Activated CD8-positive, alpha-beta memory T cell treated with anti-CD3 and anti-CD28 coated beads, Interleukin-2, amount 50 U/mL, for 48 hours (primary cell): ENCODE measurements at places on chromosomes 6 and 20.

GRCh38 chr6:42454428-42454791 lies 2.7 kb upstream of the TRERF1 start:
- DNase-seq, result no peak

DNA sequence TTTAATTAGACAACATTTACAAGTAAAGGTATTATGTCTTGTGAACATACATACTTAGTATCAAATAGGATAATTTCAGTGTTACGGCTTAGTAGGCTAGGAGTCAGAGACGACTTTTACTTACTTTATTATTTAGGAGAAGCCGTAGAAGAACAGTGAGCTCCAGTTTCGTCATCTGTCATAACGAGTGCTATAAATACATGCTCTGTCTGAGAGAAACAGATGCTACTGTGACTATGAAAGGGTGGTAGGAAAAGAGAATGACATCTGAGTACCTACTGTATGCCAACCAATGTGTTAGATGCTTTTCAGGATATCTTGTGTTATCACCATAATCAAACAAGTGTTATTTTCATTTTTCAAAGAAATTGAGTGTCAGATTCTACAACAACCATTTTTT lies 119.0 kb downstream of the EYA4 start:
- no peak for DNase-seq

DNA sequence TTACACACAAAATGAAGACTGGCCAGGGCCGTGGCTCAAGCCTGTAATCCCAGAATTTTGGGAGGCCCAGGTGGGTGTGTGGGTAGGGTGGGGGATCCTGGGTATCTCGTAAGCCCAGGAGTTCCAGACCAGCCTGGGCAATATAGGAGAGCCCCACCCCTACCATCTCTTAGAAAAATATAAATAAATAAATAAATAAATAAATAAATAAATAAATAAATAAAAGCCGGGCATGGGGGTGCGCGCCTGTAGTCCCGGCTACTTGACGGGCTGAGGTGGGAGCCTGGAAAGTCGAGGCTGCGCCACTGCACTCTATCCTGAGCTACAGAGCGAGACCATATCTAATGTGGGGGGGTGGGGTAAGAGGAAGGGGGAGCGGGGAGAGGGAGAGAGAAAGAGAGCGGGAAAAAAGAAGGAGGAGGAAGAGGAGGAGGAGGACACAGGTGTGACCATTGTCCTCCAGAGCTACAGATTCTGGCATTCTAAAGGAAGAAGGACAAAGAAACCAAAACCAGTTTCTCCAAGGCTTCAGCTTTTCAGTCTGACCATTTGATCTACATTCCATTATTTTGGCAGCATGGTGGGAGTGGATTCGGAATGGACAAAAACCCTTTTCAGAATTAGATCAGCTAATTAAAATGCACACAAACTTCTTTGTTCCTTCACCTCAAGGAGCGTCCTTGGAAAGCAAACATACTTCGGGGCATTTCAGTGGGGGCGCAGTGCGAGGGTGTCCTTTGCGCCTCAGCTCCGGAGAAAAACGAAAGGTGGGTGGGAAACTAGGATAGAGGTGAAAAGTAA lies 577 bp upstream of the C6orf141 start:
- no peak for DNase-seq

GRCh38 chr6:102023977-102024657 lies 630.6 kb downstream of the GRIK2 start:
- no peak for DNase-seq

GRCh38 chr6:2353412-2354137 lies 108.2 kb upstream of the GMDS start:
- DNase-seq, result peak; percentile 63

- DNase-seq, result no peak
These were observed 43.2 kb upstream of the CRISP1 start for GRCh38 chr6:49909563-49909962.

GRCh38 chr6:113331021-113331420 lies 526.1 kb upstream of the MARCKS start:
- no peak for DNase-seq

DNA sequence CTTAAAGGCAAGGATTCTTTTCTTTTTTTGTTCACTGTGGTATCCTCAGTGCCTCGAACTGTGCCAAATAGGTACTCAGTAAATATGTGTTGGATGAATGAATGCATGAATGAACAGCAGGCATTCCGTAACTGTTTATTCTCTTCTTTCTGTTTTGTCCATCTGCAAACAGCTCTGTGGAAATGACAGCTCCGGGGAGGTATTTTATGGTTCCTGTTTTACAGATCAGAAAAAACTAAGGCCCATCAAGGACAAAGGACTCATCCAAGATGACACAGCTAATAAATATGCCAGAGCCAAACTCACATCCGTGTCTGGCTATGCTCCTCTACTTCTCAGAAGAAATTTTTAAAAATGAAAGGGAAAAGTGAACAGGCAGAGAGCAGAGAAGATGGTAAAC lies 21.0 kb downstream of the JPH2 start:
- DNase-seq, result no peak

GRCh38 chr6:38269461-38270172 lies 370.1 kb downstream of the BTBD9 start:
- no peak for DNase-seq

GRCh38 chr6:87155842-87156815 lies 764 bp downstream of the ZNF292 start:
- DNase-seq, result peak; percentile 73

GRCh38 chr20:9499126-9499899 lies 15.1 kb upstream of the LAMP5 start:
- no peak for DNase-seq

- DNase-seq, result no peak
These were observed 113.6 kb upstream of the CCDC28A start for GRCh38 chr6:138659998-138660397.

DNA sequence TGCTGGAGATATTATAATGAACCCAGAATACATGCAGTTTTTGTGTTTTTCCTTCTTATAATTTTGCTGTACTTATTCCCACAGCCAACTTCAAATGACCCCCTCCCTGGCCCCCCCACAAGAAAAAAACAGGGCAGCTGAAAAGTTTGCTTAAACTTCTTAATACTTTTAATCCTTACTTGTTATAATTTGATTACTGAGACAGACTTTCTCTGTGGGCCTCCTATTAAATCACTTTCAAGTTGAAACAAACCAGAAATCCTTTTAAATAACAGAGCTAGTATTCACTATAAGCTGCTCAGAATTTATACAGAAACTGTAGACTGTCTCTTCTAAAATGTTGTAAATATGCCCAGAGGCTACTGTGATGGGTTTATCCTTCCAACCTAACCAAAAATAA lies 106.3 kb downstream of the CENPW start:
- no peak for DNase-seq

- no peak for DNase-seq
These were observed 39.0 kb downstream of the IL22RA2 start for GRCh38 chr6:137134483-137134882.

GRCh38 chr20:227439-228105 lies 514 bp downstream of the DEFB129 start:
- DNase-seq, result no peak

GRCh38 chr6:23704479-23705052 lies 421.4 kb upstream of the NRSN1 start:
- no peak for DNase-seq

GRCh38 chr6:159446340-159446739 lies 246.7 kb downstream of the SOD2 start:
- DNase-seq, result no peak

DNA sequence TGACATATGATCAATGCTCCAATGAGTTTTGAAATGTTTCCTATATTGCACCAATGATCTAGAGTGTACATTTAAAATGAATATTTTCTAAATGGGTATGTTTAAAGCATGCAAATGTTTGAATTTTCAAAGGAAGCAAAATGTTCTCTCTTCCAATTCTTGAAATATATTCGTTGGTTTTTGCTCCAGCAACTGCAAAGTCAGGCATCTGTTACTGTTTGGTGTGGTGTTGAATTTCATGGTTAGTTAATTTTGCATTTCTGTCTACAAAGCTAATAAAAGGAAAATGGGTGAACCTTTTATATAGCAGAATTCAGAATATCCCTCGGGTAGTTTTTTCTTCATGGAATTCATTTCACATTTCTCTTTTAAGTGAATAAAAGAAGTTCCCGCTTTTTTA lies 1018.3 kb downstream of the GRIK2 start:
- DNase-seq, result no peak

- DNase-seq, result no peak
These were observed 11.9 kb downstream of the FAM184A start for GRCh38 chr6:119066517-119066916.

DNA sequence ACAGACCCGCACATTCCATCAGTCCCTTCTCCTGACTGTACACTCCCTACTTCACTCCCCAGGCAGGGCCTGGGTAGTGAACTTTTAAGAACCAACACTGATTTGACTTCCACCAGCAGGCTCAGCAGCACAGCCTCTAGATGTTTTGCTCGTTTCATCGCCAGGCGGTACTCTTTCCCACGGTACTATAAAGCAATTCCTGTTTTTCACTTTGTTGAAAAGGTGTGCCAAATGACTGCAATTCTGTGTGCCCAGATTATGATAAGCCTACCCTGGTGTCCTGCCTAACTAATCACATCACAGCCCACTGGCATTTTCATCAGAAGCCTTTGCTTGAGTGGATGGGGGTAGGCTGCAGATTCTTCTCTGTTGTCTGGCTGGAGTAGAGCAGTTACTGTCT lies 12.9 kb upstream of the WTAP start:
- no peak for DNase-seq

- no peak for DNase-seq
These were observed 59.1 kb upstream of the PRDM1 start for GRCh38 chr6:106026748-106027715.

- DNase-seq, result no peak
These were observed 164.1 kb upstream of the SALL4 start for GRCh38 chr20:51966296-51966971.

- DNase-seq, result no peak
These were observed 18.9 kb downstream of the SPDEF start for GRCh38 chr6:34536959-34537848.

- DNase-seq, result no peak
These were observed 809.5 kb upstream of the FLRT3 start for GRCh38 chr20:15146948-15147347.

- DNase-seq, result no peak
These were observed 14.8 kb downstream of the KIAA1755 start for GRCh38 chr20:38245753-38246152.

DNA sequence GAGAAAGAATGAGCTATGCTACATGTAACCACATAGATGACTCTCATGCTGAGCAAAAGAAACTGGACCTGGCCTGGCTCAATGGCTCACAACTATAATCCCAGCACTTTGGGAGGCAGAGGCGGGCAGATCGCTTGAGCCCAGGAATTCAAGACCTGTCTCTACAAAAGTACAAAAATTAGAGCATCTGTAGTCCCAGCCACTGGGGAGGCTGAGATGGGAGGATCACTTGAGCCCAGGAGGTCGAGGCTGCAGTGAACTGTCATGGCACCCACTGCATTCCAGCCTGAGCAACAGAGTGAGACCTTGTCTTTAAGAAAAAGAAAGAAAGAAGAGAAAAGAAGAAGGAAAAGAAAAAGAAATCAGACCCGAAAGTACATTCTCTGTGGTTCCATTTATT lies 41.7 kb downstream of the NCR2 start:
- DNase-seq, result no peak

DNA sequence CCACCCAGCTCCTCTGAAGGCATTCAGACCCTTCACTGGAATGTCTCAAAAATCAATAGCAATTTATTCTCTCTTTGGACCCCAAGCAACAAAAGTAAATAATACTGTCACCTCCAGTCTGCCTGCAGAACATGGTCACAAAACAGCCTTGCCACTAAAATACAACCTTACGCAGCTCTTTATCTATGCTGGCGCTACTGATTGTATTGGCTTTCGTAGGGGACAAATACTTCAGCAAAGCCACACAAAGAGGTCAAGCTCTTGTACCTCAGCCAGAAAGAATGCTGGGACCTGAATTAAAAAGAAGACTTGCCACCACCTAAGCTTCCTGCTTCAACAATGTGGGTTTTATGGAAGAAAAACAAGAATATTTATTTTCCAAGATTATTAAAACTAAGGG lies 57.2 kb downstream of the PRKN start:
- DNase-seq, result no peak

DNA sequence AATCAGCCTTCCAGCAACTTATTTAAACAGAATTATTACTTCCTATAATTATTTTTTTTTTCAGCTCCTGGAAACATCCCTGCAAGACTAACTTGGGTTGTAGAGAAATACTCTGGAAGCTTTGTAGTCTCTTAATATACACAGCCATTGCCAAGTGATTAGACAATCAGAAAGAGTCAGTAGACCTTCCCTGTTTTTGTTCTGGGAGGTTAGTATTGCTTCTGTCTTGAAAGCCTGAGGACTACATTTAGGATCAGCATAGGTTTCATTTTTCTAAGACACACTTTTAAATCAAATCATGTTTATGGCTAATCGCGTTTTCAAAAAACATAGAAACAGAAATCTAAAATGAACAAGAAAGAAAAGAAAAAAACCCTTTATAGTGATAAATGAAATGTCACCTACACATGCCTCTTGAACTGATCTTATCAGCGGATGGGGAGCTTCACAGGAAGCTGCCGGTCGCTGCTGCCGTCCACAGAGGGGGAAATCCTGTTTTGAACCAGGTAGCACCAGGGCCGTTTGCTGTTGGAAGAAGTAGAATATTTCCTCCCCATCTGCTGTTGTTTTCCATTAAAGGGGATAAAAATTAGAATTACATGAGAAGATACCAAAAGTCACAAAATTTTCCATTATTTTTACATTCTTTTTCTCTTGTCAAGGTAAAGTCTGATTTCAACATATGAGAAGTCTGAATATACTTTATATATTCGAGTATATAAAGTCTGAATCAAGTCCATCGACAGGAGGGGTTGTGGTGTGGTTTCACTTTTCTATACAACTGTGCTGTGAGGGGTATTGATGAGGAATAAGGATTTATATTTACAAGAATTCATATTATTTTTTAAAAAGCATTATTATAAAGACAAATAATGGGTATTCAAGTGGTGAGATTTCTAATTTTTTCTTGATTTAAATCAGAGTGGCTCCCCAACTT lies 94.6 kb downstream of the ARMC2 start:
- DNase-seq, result peak; percentile 67
